Activated CD4-positive, alpha-beta T cell treated with anti-CD3 and anti-CD28 coated beads, Interleukin-2, amount 10 ng/mL, durations not matched to agents 24 days and 14 days (primary cell): ENCODE measurements at places on chromosomes 5 and 9.

DNA sequence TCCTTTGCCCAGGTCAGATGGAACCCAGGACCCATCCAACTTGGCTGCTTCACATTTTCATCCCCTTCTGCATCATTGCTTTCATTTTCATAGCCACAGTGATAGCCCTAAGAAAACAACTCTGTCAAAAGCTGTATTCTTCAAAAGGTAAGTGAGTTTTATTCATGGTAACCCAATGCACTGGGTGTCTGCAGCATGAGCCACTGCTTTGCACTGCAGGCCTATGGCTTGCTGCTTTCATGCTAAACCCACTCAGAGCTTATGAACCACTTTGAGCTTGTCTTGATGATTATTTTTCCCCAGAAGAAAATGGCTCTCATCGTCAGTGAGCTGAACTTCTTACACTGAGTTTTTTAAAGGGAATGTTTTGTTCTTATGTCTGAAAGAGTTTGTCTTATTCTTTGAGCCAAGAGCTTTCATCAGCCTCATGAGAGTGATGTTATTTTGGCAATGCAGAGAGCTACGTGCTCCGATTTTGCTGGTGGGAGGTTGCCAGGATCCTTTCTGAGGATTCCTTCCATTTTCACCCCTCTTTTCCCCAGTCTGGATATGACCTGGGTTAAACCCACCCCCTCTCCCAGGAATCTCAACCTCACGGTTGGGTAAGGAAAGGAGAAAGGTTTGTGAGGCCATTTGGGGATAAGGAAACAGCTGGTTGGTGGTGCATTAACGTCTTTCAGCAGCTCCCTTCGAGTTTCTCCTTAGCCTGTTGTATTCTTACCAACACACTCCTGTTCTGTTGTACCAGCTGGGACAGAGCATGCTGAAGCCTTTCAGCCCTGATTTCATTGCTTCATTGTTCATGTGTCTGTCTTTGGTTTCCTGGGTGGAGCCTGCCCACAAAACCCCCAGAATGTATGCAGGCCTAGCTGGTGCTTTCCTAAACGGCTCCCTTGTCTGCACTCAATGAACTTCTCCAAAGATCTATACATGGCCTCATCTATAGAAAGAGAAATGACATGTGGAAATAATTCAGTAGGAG is 47.6 kb downstream of the PDCD1LG2 start:
- DNase-seq: peak; percentile 91

- no peak for DNase-seq
These were observed 8.6 kb downstream of the PCA3 start for GRCh38 chr9:76772686-76773445.

- DNase-seq: no peak
These were observed 25.0 kb upstream of the OCLN start for GRCh38 chr5:69467442-69468225.

GRCh38 chr5:16464664-16465543 is 696 bp downstream of the ZNF622 start:
- peak; percentile 65 for DNase-seq

DNA sequence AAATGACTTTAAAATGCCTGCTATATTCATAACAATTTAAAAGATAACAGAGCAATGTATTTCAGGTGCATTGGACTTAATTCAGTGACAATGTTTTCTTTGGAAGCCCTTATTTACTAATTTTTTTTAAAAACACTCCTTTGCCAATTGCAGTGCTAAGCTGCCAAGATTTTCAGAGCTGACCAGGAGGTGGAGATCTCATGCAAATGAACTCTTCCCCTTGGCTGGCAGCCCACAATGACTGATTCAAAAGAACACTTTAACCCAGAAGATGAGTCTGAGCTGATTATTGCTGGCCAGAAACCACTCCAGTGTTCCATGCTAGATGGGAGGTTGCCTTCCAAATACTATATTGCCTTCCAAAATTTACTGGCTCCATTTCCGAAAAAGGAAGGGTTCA is 128.3 kb upstream of the CCNH start:
- no peak for DNase-seq

GRCh38 chr9:3099646-3100045 is 255.8 kb upstream of the PUM3 start:
- DNase-seq: no peak

DNA sequence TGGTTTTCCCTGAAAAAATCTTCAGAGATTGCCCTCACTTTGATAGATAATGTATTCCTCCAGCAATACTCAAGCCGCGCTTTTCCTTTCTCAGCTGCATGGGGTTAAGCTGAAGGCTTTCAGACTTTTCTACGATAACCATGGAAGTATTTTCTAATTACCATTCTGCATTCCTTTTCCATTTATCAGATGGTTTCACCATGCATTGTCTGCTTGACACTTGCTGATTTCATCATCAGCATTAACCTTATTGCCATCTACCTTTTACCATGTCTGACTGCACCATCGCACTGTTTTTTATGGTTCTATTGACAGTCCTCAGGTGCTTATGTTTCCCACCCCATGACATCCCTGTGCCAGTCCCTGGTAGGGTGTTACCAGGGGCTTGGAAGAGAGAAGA is 91.6 kb downstream of the DMAC1 start:
- DNase-seq: no peak

DNA sequence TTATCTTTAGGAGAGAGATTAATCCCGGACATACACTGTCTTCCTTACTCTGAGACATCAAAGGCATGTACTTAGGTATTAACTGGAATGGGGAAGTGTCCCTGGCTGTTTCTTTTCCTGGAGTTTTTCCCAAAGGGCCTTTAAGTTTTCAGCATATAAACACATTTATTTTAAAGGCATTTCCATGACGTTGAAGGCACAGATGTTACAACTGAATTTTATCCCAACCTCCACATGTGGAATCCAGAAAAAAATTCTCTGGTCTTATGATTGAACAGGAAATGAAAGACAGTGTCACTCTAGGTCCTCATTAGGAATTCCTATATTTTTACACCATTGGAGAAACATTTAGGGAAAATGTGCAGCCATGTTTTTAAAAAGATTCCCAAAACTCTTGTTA is 41.6 kb upstream of the SHOC1 start:
- no peak for DNase-seq

DNA sequence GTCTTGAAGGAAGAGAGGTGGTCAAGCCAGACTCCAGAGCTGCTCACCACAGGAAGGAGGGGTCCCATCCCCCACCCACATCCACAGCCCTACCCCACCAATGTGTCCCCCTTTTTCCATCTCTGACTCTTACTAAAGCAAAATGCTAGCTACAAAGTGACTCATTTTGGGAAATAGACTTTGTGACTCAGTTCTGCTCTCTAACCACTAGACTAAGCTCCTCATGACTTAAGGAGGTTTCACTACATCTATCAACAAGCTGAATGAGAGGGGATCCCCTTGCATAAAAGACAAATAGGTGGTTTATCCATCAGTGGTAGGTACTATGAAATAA is 35.1 kb upstream of the ADRB2 start:
- DNase-seq: peak; percentile 69

- DNase-seq: peak; percentile 54
These were observed 172.8 kb downstream of the AUH start for GRCh38 chr9:91188719-91189590.

- DNase-seq: no peak
These were observed 15.6 kb downstream of the SPARC start for GRCh38 chr5:151670953-151671636.

DNA sequence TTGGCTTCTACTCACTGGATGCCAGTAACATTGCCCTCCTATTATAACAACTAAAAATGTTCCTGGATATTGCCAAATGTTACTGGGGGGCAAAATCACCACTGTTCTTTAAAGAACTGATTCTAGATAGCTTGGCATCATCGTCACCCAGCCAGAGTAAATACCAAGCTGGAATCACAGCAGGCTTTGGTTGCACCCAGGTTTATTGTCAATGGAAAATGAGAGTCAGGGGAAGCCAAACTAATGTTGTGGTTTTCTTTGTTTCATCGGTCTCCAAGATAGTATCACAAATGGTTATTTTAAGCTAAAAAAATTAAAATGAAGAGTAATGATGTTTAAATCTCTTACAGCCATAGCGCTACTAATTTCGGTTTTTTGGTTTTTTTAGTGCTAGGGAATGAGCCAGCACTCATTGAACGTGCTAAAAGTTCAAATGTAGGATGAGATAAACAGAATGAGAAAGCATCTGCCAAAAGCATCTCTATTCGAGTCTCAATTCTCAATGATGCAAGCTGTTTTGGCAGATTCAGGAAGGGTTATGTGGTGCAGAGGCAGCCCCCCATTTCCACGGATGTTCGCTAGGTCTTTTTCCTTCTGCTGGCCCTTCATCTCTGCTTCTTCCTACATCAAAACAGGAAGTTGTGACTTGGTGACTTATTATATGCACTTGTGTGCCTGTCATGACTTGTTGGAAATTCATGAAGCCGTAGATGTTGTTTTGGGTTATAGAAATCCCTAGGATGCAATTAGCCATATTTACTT is 558.0 kb downstream of the EBF1 start:
- no peak for DNase-seq

- no peak for DNase-seq
These were observed 95.7 kb downstream of the ARL15 start for GRCh38 chr5:54214722-54215121.

DNA sequence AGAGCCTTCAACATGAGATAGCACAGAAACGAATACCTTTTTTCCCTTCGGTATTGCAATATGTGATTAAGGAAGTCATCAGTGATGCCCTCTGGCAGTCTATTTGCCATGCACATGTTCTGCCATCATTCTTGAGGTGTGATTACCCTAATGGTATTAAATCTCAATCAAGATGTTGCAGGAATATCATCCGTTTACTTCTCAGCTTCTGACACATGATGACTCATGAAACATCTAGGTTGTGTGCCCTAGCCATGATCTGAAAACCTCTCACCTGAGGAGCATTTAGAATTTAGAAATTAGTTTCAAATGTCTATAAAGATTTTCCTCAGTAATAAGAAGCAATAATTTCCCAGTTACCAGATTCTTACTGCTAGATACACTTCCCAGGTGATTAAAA is 209.1 kb downstream of the ADGRV1 start:
- no peak for DNase-seq

DNA sequence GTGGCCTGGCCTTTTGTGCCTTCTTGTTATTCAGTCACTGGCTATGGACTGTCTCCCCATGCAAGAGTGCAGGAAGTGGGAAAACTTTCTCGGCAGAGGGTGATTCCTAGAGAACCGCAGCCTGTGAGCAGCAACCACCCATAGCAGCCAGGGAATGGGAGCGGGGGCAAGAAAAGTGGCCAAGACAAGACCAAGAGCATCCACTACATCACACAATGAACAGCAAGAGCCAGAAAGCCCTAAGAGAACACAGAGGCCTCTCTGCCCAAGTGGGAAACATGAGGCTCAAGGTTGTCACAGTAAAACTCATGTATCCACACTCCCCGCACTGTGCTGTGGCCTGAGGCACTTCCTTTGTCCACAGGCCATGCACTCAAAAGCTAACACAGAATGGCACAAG is 129.1 kb upstream of the FSTL4 start:
- no peak for DNase-seq

- peak; percentile 55 for DNase-seq
These were observed 453.3 kb downstream of the BNC2 start for GRCh38 chr9:16417161-16417560.

DNA sequence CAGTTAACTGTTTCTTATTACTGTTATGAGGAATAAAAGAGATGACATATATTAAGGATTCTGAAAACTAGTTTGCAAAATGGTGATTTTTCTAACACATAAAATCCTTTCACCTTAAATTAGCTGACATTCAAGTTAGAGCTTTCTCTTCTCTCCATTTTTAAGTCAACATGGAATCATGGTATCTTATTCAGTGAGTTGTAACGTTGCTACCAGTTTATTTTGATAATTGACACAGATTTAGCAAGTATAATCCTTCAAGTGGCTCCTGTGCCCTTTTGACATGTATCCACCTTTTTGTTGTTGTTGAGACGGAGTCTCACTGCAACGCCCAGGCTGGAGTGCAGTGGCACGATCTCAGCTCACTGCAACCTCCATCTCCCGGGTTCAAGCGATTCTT is 58.5 kb downstream of the CSNK1A1 start:
- peak; percentile 48 for DNase-seq

DNA sequence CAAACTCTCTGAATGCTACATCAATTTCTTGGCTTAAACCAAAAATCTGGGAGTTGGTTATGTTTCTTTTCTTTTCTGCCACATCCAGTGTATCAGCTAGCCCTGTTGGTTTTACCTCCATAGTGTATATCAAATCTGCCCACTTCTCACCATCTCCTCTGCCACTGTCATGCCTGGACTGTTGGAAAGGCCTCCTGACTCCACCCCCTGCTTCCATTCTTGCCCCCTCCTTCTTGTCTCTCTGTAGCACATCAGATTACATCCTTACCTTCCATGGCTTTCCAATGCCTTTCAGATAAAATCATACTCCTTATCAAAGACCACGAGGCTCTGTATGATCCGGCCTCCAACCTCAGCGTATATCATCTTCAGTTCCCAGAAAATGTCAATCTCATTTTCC is 35.4 kb downstream of the STXBP1 start:
- no peak for DNase-seq

GRCh38 chr5:6714226-6715041 is 1.2 kb downstream of the TENT4A start:
- peak; percentile 78 for DNase-seq

- no peak for DNase-seq
These were observed 33.1 kb upstream of the AFAP1L1 start for GRCh38 chr5:149238540-149238939.

DNA sequence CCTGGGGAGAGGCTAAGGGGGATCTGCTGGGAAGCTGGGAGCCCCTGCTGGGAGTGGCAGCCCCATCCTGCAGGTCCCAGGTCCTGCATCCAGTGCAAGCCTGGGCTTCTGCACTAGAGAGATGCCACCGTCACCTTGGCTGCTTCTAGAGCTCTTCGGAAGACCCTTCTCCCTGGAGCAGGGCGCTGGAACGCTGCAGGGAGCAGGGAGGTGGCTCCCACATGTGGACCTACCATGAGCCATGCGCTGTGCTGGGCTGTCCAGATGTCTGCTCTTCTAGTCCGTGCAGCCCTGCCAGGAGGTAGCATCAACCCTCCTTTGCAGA is 90.9 kb upstream of the PHYKPL start:
- DNase-seq: no peak

DNA sequence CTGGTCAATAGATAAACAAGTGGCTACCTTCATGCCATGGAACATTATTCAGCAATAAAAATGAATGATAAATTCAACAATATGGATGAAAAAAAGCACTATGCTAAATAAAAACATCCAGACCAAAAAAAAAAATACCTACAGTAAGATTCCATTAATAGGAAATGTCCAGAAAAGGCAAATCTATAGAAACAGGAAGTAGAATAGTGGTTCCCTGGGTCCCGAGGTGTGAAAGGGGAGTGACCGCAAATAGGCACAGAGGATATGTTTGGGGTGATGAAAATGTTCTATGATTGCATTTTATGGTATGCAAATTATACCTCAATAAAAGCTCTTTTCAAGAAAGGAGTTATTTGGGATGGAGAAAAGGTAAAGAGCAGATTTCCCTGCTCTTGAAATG is 3.6 kb upstream of the GPR151 start:
- no peak for DNase-seq

GRCh38 chr5:116622375-116623050 is 47.9 kb upstream of the SEMA6A start:
- no peak for DNase-seq
